ENCODE measurements at places on chromosomes 6 and 20.

- DNase-seq = no peak
Observed at GRCh38 chr6:15401769-15402250, 155.9 kb downstream of the JARID2 start.

GRCh38 chr20:25116739-25117458 lies 35.0 kb upstream of the VSX1 start:
- no peak for DNase-seq

- DNase-seq = no peak
Observed at GRCh38 chr6:116190550-116190949, 63.3 kb downstream of the TSPYL4 start.

- DNase-seq = no peak
Observed at GRCh38 chr6:129662980-129663431, 47.0 kb downstream of the ARHGAP18 start.

DNA sequence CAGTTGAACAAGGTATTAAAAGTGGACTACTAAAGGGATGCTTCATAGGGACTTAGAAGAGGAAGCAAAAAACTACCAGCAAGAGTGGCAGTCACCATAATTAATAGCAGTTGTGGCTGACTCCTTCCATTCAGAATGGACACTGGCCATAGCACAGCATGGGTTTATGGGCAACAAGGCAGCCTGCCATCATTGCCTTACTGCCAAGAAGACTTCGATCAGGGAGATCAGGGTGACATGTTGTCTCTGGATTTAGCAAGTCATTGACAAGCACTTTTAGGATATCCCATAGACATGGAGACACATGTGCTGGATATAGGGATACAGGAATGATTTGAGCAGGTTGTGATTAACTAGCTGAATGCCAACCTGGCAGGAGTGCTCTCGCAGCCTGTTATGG lies 35.3 kb upstream of the RIPOR2 start:
- no peak for DNase-seq

DNA sequence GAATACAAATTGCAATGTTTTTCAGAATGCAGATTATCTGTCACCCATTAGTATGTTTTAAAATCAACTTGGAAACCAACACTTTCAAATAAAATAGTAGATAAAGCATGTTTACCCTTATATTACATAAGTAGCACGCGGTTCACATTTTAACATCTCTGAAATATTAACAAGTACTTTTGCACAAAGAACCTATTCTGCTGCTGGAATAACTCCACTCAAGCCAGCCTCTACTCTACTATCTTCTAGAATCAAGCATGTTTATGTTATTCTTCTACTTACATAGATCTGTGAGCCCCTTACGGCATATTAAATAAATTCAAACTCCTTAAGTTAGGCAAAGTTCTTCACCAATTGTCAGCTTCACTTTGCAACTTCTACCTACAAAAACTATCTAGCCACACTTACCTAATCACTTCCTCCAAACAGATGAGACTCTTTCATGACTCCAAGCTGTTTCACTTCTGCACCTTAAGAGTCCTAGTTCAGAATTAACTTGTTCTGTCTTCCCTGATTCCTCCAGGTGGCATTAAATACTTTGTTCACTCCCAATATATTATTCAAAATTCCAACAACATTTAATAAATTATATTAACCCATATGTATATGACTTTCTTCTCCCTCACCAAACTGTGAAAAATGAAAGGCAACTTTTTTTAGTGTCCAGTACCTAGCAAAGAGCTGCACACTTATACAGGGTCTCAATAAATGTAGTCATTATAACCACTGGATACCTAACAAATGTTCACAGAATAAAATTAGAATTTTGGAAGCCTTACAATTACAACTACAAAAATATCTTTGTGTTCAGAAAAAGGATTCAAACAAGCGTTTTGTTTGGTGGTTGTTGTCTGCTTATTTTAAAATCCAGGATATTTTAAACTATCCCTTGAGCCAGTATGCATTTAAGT lies 12.1 kb downstream of the CEP85L start:
- DNase-seq = no peak

- DNase-seq = no peak
Observed at GRCh38 chr20:18986895-18987580, 173.5 kb downstream of the SCP2D1 start.

DNA sequence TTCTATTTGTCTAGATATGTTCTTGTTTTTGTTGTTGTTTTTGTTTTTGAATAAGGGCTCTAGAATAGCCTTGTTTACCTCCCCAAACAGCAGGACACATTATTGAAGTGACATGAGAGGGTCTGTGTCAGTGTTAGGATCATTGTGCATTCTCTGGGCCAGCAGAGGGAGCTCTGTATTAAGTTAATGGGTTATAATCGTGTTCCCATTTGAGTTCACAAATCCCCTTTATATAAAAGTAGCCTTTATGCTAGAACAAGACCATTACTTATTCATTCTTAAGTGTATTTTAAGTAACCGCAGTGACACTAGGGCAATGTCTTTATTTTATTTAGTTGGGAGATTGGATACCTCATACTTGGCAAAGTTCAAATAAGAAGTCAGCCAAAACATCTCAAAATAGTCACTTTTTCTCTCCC lies 44.8 kb downstream of the STK4 start:
- no peak for DNase-seq

DNA sequence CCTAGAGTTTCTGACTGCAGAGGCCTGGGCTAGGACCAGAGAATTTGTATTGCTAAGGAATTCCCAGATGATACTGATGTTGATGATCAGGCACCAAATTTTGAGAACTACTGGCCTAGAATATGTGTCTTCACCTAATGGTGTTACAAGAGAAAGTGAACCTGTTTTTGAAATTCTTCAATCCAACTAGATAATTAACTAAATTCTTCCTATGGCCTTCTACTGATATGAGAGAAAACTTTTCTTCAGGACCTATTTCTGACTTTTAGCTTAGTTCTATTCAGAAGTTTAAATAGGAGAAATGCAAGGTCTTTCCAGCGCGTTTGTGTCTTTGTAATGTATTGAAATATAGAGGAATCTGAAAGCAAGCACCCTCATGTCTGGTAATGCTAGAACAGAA lies 7.3 kb downstream of the NKAIN2 start:
- DNase-seq = no peak

- no peak for DNase-seq
Observed at GRCh38 chr6:37850260-37850659, 30.7 kb downstream of the ZFAND3 start.

GRCh38 chr20:34012735-34013134 lies 19.0 kb downstream of the RALY start:
- no peak for DNase-seq

DNA sequence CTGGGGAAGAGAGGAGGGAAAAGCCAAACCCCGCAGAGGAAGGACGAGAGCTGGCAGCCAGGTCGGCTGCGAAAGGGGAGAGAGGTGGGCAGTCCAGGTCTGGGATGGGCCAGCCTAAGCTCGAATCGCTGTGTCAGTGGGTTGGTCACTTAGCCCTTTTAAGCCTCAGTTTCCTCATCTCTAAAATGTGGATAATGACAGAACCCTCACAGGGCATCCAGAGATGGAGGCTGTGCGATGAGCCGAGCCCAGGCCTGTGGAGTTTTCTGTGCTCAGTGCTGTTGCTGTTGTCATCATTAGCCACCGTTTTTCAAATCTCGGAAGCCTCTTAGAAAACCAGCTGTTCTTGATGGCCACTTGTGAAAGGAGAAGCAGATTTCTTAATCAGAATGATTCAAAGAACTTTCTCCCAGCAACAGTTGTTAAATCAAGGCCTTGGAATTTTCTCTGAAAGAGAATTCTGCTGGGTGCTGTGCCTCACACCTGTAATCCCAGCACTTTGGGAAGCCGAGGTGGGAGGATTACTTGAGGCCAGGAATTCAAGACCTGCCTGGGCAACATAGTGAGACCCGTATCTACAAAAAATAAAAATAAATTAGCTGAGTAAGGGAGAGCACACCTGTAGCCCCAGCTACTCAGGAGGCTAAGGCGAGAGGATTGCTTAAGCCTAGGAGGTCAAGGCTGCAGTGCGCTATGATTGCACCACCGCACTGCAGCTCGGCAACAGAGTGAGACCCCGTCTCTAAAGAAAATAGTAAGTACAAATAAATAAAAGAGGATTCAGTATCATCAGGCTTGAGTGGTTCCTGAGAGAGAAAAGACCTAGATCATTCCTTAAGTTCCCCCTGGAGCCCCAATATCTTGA lies 46.3 kb upstream of the ENTPD6 start:
- no peak for DNase-seq

GRCh38 chr6:44535967-44536366 lies 148.5 kb downstream of the CDC5L start:
- no peak for DNase-seq

DNA sequence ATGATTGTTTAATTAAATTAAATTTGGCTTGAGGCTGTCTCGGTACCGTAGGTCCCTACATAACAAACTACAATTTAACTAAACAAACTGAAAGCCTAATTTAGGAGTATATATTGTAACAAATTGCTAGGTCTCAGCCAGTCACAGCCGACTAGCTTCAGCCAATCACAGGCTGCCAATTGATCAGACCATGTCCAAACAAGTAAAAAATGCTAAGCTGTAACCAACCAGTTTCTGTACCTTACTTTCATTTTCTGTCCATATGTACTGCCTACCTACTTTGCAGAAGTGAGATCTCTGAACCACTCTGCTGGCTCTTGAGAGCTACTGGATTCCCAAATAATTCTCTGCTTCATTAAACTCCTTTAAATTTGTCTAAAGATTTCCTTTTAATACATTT lies 648.0 kb upstream of the GJE1 start:
- no peak for DNase-seq

GRCh38 chr6:43921039-43921438 lies 151.0 kb downstream of the VEGFA start:
- DNase-seq = no peak

GRCh38 chr6:29705389-29706231 lies 17.6 kb upstream of the HLA-F start:
- DNase-seq = no peak

DNA sequence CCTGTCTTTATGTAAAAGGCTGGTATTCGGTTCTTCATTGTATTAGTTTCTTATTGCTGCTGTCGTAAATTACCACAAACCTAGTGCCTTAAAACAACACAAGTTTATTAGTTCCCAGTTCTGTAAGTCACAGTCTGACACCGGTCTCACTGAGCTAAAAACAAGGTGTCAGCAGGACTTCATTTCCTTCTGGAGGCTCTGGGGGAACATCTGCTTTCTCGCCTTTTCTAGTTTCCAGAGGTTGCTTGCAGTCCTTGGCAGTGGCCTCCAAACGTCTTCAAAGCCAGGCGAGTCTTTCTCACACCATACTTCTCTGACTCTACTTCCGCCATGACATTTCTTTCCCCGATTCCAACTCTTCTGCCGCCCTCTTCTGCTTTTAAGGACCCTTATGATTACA lies 43.0 kb upstream of the ZFAND3 start:
- no peak for DNase-seq

GRCh38 chr20:347317-347639 lies 367 bp downstream of the NRSN2 start:
- DNase-seq = no peak

DNA sequence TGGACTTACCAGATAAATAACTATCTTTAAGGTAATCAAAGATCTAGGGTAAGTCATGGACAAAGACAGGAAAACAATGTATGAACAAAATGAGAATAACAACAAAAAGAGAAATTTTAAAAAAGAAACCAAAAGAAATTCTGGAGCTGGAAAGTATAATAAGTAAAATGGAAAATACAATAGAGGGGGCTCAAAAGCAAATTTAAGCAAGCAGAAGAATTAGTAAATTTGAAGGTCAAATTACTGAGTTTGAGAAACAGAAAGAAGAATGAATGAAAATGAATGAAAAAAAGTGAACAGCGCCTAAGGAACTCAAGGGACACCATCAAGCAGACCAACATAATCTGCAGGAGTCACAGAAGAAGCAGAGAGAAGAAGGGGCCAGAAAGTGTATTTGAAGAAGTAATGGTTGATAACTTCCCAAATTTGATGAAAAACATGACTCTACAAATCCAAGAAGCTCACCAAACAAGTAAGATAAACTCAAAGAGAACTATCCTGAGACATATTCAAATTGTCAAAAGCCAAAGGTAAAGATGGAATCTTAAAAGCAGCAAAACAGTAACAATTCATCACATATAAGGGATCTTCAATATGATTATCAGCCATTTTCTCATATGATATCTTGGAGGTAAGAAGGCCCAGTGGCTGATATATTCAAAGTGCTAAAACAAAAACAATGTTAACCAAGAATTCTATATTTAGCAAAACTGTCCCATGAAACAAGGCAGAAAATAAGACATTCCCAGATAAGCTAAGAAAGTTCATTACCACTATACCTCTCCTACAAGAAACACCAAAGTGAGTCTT lies 218.5 kb downstream of the FOXC1 start:
- DNase-seq = no peak

DNA sequence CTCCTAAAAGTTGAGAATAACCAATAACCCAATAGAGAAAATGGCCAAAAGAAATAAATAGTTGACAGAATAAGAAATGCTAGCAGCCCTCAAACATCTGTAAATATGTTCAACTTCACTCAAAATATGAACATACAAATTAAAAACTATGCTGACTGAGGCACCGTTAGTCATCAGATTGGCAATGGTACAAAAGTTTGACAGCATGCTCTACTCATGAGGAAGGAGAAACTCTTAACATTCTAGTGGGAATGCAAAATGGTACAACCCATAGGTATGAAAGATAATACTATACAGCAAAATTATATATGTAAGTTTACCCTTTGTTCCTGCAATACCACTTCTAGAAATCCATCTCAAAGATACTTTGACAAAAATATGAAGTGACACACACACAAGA lies 1.6 kb upstream of the ZSCAN12 start:
- no peak for DNase-seq

GRCh38 chr6:91490671-91491301 lies 903.9 kb upstream of the MAP3K7 start:
- DNase-seq = no peak

- no peak for DNase-seq
Observed at GRCh38 chr20:3740615-3741301, 8.3 kb downstream of the HSPA12B start.

DNA sequence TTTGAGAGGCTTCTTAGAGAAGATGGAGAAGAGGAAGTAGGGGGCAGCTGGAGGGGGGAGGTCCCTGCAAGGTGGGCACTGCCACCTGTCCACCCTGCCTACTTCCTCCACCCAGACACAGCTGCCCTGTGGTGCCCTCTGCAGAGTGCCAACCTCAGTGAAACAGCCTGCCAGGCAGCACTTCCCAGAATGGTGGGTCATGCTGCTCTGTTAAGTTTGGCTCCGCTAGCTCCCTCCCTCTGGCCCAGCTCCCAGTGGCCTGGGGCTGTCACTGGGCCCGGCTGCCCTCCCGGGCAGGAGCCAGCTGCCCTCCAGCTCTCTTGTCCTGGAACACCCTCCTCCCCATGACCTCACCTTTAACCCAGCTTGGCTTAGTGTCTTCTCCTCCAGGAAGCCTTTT lies 5.1 kb upstream of the EPB41L1 start:
- DNase-seq = no peak

GRCh38 chr6:159691963-159692287 lies 1.1 kb downstream of the SOD2 start:
- no peak for DNase-seq

GRCh38 chr20:16201191-16201590 lies 372.1 kb downstream of the KIF16B start:
- no peak for DNase-seq

- no peak for DNase-seq
Observed at GRCh38 chr20:19761326-19761725, 3.3 kb downstream of the RIN2 start.

- DNase-seq = no peak
Observed at GRCh38 chr6:109060571-109060970, 34.1 kb downstream of the SESN1 start.
